ENCODE measurements at places on chromosomes 2 and 18.

- DNase-seq = no peak
Measured at GRCh38 chr2:226216575-226216974, 583.0 kb downstream of the IRS1 start.

GRCh38 chr2:233223059-233223894, 28.2 kb upstream of the ATG16L1 start:
- no peak for DNase-seq

DNA sequence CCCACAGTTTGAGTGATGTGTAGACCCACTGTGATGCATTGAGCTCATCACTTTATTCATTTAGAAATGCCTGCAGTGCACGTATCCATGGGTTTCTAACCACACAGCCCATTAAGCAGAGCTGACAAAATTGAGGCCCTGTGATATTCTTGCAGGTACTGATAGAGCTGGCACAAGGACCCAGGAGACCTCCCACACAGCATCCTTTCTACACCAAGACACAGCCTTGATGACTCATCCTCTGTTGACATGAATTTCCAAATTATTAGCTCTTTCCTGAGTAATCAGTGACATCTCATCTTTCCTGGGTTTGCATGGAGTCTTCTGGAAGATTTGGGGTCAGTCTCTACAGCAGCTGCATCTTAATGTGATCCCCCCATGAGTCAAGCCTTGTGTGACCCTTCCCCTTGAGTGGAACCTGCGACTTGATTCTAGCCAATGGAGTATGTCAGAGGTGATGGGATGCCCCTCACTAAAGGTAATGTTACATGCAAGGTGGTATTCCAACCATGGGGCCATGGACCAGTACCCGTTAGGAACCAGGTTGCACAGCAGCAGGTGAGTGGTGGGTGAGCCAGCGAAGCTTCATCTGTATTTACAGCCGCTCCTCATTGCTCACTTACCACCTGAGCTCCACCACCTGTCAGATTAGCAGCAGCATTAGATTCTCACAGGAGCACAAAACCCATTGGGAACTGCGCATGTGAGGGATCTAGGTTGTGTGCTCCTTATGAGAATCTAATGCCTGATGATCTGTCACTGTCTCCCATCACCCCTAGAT, 181.1 kb upstream of the ARL4C start:
- DNase-seq = no peak

DNA sequence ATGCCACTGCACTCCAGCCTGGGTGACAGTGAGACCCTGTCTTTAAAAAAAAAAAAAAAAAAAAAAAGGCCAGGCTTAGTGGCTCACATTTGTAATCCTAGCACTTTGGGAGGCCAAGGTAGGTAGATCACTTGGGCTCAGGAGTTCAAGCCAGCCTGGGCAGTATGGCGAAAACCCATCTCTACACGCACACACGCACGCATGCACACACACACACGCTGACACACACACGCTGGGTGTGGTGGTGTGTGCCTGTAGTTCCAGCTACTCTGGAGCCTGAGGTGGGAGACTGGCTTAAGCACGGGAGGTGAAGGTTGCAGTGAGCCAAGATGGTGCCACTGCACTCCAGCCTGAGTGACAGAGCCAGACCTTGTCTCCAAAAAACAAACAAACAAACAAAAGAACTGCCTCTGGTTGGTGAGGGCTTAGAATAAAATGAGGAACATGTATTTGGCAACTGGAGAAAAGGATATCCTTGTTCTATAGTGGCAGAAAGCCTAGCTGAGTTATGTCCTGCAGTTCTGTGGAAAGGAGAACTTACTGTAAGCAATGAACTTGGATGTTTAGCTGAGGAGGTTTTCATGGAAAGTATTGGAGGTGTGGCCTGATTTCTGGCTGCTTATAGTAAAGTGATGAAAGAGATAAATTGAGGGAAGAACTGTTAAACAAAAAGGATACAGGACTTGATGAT, 34.0 kb downstream of the HAT1 start:
- DNase-seq = no peak

DNA sequence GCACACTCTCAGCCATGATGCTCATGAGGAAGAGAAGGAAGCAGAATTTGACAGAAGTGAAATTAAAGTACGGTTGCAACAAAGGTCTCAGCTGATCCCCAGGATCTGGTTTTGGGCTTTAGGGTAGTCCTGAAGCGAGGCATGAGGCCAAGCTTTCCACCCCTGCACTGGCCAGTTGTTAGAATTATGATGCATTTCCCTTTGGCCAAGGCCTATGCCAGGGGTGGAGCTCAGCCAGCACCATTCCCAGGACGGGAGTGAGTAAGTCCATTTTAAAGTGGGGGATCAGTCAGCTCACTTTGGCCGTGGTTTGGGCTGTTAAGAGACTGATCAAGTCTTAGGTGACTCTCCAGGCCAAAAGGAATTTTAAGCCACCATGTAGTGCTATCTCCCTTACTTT, 314.5 kb upstream of the MMADHC start:
- no peak for DNase-seq

DNA sequence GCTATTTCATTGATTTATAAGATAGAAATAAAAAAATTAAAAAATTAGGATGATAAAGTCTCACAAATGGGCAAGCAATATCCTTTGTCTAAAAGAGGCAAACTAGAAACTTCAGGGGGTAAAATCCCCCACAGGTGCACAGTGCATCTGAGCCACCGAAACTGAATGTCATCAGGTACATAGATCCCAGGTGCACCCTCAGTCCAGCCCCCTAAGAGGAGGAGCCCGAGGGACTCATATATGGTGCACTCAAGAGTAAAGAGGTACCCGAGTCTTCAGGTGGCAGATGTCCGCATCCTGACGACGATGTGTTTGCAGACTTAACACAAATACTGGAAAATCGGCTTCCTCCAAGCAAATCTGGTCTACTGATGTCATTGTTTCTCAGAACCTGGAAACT, 11.3 kb downstream of the QPCT start:
- DNase-seq = no peak

DNA sequence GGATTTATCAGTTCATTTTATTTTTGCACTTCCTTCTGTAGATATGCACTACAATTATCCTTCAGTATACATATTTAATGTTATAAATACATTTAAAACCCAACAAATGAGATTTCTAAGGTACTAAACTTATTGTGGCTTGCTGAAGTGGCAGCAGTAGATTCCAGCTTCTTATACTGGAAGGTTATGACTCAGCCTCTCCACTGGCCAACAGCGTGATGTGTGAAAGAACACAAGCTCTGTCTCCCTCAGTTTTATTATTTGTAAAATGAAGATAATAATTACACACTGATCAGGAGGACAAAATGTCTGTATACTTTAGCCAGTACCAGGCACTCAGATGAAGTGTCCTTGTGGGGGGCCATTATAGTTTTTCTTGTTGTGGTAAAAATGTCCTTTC, 1147.1 kb downstream of the CNTNAP5 start:
- no peak for DNase-seq

DNA sequence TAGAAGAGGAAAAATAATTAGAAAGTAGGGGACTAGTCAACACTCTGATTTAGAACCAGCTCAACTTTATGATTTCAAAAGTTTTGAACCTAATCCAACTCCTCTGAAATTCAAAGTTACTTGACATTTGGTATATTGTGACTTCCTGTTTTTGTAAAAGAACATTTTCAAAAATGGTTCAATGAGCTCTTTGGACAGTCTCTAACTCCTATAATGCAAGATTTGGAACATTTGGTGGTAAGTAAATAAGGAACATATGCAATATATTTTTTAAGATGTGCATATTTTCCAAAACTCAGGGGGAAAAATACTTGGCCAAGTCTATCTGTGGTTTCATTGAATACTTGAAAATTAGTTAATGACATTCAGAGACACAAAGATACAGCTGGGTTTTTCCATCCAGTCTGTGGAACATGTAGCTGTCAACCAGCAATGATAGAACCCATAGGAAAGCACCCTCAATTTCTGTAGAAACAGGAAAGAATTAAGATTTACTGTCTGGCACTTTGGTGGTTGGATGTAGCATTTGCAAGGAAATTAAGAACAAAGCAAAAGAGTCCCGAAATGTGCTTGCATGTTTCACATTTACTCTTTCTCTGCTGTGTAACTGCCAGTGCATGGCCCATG, 17.0 kb upstream of the ANKRD44 start:
- DNase-seq = no peak

- DNase-seq = no peak
Measured at GRCh38 chr2:131400849-131401248, 36.9 kb upstream of the RAB6D start.

DNA sequence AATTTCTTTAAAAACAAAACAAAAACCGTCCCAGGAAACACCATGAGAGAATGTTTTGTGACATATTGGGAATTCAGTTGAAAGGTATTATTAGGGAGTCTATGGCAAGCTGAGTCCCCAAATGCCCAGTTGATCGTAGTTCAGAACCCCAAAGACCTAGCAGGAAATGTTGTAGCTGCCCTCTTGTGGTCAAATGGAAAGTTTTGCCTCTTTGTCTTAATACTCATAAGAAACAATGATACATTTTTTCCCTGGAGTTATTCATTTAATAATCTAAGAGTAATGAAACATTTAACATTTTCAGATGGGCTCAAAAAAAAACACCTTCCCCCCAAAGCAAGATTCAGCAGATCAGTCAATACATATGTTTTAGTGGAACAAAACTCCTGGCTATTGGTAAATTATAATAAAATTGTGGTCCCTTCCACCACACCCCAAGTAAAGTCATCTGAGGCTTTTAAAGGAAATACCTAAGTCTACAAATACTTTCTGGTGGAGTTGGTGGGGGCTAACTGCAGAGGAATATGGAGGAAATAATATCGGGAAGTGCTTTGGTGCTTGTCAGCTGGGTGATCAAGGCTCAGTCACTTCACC, 37.8 kb upstream of the EFEMP1 start:
- DNase-seq = no peak

DNA sequence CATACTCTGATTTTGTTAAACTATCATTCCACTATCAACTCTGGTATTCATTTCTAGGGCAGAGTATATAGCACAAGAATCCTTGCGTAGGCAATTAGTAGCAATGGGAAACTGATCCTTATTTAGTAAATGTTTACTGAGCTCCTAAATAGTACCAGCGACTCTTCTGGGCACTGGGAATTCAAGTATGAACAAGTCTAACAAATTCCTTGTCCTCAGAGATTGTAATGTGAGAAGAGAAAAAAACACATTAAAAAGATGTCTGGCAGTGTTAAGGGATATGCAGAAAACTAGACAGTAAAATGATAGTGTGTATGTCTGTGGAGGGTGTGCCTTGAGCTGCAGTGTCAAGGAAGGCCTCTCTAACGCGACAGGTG, 721 bp downstream of the METTL5 start:
- DNase-seq = no peak

- DNase-seq = no peak
Measured at GRCh38 chr18:8242151-8242696, 367.0 kb upstream of the RAB12 start.

- no peak for DNase-seq
Measured at GRCh38 chr2:235958931-235959410, 209.2 kb downstream of the GBX2 start.

DNA sequence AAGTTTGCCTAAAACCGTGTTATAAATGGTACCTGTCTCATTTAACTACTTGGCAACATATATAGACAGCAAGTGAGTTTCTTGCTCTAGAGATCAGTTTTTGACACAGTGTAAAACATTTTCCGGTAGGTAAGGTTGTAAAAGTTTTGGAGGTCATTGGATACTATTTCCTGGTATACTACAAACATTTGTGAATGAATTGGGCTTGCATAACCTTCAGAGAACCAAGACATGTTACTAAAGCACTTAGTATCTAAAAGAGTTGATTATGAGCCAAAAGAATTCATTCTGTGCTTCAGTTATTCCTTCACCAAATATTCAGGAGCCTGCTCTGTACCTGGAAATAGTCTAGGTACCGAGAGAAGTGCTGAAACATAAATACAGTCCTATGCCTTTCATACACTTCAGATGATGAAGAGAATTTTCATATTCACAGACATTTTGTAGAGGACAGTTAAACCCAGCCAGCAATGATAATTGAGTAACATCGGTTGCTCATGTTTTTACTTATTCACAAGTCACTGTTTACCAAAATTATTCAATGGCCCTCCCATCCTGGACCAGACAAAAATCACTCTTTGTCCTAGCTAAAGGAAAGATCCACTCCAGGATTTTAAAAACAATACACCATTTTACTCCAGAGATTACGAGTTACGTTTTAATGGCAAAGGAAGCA, 319.4 kb upstream of the RBMS1 start:
- no peak for DNase-seq

DNA sequence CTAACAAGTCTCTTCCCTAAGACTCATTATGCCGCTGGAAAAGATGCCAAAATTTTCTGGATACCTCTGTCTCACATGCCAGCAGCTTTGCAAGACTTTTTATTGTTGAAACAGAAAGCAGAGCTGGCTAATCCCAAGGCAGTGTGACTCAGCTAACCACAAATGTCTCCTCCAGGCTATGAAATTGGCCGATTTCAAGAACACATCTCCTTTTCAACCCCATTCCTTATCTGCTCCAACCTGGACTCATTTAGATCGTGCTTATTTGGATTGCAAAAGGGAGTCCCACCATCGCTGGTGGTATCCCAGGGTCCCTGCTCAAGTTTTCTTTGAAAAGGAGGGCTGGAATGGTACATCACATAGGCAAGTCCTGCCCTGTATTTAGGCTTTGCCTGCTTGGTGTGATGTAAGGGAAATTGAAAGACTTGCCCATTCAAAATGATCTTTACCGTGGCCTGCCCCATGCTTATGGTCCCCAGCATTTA, 26.3 kb downstream of the DHRS9 start:
- no peak for DNase-seq

DNA sequence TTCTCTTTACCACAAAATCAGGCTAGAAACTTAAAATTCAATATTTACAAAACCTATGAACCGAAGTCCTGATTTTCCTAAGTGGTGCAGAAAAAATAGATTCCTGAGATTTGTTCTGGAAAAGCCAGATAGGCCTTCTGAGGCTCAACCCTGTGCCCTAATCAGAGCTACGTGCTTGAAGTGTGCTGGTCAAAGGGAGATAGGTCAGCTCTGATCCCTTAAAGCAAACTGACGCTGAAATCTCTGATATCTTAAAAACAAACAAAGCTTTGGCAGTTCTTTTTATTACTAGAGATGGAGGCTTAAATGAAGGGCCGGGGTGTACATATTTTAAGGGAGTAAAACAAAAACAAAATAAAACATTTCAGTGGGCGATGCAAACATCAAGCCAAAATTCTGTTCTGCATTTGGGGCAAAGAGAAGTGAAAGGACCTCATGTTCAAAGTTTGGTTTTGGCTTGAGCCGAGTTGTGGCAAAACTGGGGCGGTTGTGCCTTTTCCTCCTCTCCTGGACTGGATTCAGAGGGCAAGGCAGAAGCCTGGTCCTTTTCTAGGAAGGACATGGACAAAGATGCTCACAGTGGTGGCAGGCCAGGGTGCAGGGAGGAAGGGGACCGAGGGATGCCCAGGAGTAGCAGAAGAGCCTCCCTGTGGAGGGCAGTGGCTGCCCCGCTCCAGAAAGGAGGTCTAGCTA, 295.0 kb downstream of the CDCA7 start:
- no peak for DNase-seq

DNA sequence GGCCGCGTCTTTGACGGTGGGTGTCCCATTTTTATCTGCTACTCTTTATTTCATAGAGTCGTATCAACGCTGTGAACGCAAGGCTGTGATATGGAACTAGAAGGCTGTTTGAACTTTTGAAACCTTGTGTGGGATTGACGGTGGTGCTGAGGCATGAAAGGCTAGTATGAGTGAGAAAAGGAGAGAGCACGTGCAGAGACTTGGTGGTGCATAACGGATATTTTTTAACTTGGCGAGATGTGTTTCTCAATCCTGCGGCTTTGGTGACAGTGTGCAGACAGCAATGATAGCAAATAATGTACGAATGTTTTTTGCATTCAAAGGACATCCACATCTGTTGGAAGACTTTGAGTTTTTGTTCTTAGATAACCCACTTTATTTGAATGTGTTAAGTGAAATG, 6.2 kb downstream of the HES6 start:
- DNase-seq = no peak
